MCF 10A (cell line): ENCODE measurements at places on chromosomes 3 and 15.

GRCh38 chr3:11434017-11434526 is 161.9 kb downstream of the ATG7 start:
- DNase-seq: no peak

DNA sequence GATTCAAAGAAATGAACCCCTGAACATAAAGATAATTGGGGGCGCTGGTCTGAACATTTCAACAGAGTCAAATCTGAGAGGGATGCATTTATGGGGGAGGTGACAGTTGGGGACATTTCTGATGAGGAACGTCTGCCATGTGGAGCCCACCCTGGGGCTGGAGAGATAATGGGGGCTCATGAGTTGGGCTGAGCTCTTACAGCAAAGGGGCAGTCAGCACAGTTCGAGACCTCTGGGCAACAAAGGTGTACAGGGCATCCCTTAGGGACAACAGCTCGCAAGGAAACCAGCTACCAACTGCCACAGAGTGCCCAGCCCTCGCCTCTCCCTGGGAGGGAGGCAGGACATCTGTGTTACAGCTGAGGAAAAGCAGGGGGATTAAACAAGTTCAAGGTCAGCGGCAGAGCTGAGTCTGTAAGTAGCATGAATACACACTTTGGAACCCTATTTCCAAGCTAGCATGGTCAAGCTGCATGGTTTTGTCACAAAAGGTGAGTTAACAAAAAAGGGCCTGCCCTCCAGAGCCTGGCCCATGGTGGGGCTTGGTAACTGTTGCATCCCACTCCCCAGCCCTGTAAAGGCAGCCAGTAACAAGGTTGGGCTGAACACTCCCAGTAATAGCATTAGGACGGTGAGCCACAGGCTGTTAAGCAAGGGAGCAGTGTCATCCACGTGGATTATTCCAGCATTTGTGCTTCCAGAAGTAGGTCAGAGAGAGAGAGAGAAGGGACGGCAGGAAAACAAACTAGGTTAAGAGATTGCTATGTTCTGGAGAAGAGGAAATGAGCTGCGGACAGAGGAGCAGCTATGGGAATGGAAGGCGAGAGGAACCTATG is 4.3 kb downstream of the GNB5 start:
- no peak for DNase-seq

GRCh38 chr3:25520926-25521559 is 93.0 kb downstream of the RARB start:
- DNase-seq: no peak

GRCh38 chr3:124972457-124972856 is 37.9 kb upstream of the MUC13 start:
- no peak for DNase-seq

- no peak for DNase-seq
These were observed 48.9 kb upstream of the NAALADL2 start for GRCh38 chr3:174810254-174810653.

GRCh38 chr3:65851827-65852226 is 186.9 kb downstream of the MAGI1 start:
- peak; percentile 20 for DNase-seq
